ENCODE measurements at places on chromosomes 3 and 15.

DNA sequence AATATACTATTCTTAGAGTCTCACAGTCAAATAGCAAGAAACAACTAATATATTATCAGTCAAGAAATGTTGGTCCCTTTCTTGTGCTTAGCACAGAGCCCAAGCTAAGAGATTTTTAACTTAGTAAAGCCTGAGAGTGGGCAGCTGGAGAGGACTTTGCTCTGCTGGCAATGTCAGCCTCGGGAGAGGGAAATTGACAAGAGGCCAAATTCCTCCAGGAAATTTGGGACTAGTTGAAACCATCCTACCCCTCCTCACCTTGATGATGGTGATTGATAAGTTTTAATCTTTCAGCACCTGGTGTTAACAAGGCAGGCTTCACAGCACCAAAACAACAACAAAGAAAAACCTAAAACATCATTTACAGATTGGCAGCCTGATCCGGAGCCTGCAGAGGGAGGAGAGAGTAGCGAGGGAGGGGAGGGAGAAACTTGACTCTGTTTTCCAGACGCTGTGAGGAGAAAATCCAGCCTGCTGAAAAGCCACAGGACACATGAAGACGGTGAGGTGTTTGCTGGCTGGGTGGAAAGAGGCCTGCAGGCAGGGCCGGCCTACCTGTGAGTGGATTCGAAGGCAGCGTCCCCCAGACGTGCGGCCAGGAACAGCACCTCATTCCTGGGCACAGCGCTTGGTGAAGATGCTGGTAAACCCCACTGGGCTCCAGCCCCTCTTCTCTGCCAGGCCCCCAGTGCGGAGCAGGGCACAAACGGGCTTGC, 150.9 kb downstream of the LRRC28 start:
- no peak for DNase-seq

DNA sequence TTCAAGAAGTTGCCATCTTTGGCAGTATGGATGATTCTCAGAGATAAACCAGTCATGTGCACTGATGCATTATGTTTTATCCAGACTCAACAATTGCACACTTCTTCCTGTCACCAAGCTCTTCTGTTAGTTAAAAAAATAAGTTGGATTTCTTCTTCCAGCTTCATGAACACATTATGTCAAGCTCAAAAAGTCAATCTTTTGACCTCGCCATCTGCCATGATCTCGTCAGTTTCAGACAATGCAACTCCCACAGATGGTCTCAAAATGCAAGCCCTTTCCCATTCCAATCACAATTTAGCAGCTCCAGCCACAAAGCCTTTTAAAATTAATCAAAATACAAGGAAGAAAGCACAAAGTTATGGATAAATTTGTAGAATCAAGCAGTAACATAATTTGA, 42.8 kb downstream of the TFDP2 start:
- DNase-seq, result no peak

DNA sequence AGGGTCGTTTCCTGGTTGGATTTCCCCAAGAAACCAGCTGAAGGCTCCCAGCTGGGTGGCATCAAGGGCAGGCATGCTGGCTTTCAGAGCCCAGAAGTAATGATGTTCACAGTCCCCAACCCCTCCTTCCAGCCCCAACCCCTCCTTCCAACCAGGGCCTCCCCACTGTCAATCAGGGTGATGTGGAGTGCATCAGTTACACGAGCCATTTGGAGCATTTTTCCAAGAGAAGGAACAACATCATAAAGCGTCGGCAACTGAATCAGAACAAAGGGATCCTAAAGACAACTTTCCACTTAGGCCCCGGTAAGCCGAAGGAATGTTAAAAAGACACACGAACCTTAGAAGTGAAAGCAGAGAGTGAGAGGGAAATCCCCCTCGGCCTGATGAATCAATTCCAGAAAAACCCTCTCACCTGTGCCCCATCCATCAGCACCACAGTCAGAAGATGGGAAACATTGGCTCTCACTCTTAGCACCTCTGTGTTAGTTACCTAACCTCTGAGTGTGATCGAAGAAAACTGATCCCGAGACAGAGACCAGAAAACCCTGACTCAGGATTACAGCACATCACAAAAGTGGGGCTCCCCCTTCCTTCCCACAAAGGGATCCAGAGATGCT, 101.2 kb upstream of the WNT5A start:
- DNase-seq, result no peak

DNA sequence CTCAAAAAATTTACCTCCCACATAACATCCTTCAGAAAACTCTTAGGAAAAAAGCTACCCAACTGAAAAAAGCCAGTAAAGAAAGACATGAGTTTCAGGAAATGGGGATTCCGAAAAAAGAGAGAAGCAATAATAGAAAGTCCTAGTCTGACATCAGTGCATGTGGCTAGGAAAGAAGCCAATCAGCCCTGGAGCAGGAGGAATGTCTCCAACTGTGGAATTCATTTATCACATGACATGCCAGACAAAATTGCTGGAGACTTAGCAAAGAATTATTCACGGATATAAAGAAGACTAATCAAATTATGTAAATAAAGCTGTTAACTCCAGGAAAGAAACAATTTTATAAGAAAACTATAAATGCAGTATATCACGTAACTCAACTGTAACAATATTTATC, 258.9 kb upstream of the RARB start:
- DNase-seq, result no peak

- no peak for DNase-seq
These were observed 1029.9 kb upstream of the CADM2 start for GRCh38 chr3:83928903-83929302.

DNA sequence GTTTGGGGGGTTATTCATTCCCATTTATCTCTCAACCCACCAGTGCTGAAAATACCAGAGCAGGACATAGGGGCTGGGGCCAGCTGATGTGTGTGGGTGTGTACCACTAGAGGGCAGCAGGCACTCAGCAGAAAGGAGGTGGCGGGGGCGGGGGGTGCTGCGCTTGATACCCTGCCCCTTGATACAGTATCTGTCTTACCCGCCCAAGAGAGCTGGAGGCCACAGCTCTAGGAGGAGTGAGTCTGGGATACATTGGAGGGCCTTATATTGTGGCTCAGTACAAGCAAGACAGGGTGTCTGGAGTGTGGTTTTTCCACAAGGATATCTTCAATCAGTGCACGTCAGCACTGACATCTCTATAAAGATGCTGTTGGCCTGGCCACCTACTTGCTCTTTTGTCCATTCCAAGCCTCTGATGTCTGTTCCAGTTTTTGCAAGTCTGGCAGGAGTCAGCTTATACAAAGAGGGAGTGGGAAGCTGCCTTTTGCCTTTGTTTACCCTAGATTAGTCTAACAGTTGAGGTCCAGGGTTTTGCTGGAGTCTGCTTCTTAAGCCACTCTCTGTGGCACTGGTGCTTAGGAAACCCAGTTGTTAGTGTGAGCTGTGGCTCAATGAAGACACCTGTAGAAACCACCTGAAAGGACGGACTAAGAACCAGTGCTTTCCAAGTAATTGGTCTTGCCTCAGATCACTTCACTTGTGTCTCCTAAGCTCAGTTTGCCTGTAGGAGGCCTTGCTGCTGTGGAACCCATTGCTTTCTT, 1.5 kb upstream of the RBM15B start:
- peak; percentile 21 for DNase-seq

Data from NK-92 treated with Interleukin-12 subunit alpha and Interleukin-12 subunit beta, amount 100 ng/mL, for 24 hours (cell line).